GM12878 (cell line): ENCODE measurements at places on chromosomes 16 and 17. TPM values are rescaled to one million over a fixed set of nuclear protein-coding genes. Genes with fewer than 3 reads are reported as not detected.

GRCh38 chr16:57264950-57265371 is 19.5 kb downstream of the PLLP start:
- no peak for DNase-seq

TNFRSF13B gene
- total RNA-seq = 160 and 161 TPM in 2 replicates

GPR139 gene
- not detected in 2 replicates for total RNA-seq

KRT9 gene
- not detected in 2 replicates for total RNA-seq

- DNase-seq = no peak
Measured at GRCh38 chr17:4982305-4982704, 5.2 kb downstream of the CAMTA2 start.

DNA sequence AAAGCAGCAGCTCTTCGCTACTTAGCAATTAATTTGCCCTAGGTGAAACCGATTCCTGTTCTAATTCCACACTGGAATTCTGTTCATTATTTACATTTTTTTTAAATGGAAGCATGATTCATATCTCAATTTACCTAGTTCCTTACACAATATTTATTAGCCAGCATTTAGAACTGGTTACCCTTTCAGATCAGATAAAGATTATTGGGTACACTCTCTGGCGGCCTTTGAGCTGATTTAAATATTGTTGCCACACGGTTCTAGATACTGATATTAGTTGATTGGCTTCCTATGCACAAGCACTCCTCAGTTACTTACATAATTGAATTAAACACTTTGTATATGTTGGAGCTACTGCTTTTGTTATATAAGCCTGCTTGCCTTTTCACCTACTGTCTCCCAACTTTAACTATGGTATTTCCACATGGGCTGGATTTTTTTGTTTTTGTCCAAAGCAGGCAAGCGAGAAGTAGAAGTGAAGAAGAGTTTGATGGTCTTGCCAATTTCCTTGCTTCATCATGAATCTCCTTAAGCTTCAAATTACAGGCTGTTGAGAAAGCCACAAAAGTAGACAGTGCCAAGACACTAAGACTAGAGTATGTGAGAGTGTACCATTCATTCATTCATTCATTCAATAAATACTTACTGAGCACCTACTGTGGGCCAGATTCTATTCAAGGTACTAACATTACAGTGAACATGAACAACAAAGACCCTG is 3.9 kb upstream of the ALDH3A2 start:
- DNase-seq = no peak

DHX58 gene
- 26.1 and 29.9 TPM in 2 replicates for total RNA-seq

CDRT15 gene
- total RNA-seq = not detected in 2 replicates

PGS1 gene
- total RNA-seq = 31.7 and 34.1 TPM in 2 replicates

SCNN1B gene
- 0.49 and 0.80 TPM in 2 replicates for total RNA-seq

OR1A1 gene
- not detected in 2 replicates for total RNA-seq

- no peak for DNase-seq
Measured at GRCh38 chr17:74737299-74738050, 419 bp downstream of the RAB37 start.

DNA sequence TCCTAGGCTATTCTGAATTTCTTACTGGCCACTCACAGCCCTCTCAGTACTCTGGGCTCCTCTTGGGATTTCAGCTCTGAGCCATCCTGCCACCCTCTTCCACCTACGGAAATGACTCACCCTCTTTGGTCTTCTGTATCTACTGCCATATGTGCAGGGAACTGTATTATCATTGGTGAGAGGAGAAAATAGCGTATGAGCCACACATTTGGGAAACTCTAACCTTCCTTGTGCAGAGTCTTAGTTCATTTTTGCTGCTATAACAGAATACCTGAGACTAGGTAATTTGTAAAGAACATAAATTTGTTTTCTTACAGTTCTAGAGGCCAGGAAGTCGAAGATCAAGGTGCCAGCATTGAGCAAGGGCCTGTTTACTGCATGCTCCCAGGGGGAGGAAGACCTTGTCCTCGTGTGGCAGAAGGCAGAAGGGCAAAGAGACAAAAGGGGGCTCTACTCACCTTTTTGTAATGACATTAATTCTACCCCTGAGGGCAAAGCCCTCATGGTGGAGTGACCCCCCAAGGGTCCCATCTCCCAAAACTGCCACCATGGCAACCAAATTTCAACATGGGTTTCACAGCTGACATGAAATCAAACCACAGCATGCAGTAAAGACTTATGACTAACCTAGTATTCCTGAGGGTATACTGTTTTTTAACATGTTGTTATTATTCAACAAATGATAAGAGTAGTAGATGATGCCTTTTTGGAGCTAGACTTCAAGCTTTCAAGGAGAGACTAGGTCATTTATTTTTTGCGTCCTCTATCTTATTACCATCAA is 191.8 kb downstream of the PRKCA start:
- no peak for DNase-seq

GRCh38 chr16:79449067-79449769 is 151.3 kb downstream of the MAF start:
- no peak for DNase-seq

GRCh38 chr16:84581158-84581557 is 36.7 kb downstream of the COTL1 start:
- no peak for DNase-seq

DNA sequence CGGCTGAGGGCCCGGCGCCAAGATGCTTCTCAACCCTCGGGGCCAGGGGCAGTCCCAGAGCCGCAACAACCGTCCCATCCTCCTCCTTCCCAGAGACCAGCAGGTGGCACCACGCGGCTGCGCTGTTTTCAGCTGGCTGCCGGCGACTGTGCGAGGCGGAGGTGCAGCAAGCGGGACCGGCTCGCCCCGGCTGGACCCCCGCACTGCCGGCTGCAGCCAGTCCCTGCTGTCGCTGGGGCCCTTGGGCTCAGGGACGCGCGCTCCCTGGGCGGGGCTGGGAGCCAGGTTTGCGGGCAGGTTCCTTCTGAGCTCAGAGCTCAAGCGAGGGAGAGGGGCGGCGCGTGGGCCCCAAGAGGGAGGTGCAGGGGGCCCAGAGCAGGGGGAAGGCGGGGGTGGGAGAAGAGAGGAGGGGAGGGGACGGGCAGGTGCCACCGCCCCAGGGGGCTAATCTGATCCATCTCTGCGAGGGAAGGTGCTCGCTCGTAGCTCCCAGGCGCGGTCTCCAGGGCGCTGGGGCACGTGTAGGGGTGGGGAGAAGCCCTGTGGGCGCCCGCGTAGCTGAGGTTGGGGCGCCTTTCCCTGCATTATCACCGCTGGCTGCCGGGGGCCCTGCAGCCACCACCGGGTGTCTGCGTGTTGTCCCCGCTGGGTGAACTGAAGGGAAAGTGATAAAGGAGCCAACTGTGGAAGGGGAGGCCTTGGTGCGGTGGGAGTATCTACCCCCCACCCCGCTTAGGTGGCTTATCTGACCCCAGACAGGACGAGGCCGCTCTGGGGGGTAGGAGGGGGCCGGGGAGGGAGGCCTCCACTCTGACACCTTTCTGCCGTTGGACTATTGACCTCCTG is 24.2 kb downstream of the STAT5A start:
- no peak for DNase-seq

- peak; percentile 56 for DNase-seq
Measured at GRCh38 chr17:32971171-32971570, 20.5 kb upstream of the SPACA3 start.

DNA sequence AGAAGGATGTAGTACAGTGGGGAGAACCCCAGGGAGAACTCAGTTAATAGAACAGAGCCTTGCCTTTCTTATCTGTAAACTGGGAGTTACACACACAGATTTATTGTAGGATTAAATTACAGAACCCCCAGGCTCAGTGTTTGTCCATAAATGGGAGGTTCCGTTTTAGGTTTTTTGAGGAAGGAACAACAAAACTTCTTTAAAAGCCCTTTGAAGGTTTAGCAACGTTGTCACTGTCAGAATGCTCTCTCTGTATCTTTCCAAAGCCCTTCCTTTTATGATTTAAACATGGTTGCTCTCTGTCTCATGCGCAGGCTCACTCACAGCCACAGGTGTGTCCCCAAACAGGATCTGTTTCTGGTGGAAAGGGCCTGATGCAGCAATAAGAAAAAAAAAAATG is 9.4 kb upstream of the GNA13 start:
- DNase-seq = no peak

- DNase-seq = no peak
Measured at GRCh38 chr16:13816701-13817100, 103.3 kb upstream of the ERCC4 start.

- no peak for DNase-seq
Measured at GRCh38 chr16:17205279-17206211, 265.2 kb downstream of the XYLT1 start.

SLC6A2 gene
- not detected in 2 replicates for total RNA-seq

- no peak for DNase-seq
Measured at GRCh38 chr17:53631486-53631885, 191.2 kb upstream of the KIF2B start.

DNA sequence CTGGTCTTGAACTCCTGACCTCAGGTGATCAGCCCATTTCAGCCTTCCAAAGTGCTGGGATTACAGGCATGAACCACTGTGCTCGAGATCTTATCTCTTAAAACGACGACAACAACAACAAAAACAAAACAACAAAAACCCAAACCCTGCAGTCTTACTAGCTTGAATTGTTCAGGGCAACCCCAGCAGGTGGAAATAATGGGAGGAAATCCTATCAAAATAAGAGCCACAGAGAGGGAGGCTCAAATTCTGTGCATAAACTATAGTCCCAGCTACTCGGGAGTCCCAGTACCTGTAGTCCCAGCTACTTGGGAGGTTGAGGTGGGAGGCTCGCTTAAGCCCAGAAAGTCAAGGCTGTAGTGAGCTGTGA is 16.5 kb upstream of the ATP6V0A1 start:
- DNase-seq = no peak

GCGR gene
- not detected in 2 replicates for total RNA-seq

DNA sequence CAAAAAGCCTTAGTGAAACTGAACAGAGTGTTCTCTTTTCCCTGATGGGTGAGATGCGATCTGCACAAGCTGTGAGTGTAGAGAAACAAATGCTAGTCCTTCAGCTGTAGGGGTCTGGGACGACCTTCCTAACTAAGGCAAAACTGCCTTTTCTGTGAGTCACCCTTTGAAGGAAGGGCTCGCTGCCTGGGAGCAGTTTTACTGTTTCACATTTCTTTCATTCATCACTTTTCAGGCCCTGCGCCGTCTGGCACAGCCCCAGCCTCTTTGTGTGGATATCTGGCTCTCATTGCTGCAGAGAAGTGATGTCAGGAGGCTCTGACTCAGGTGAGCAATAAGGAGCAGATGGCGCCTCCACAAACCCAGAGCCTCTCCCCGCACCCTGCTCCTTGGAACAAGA is 57.4 kb downstream of the HS3ST3A1 start:
- no peak for DNase-seq

- DNase-seq = no peak
Measured at GRCh38 chr17:1055751-1056645, 59.1 kb downstream of the TIMM22 start.

- no peak for DNase-seq
Measured at GRCh38 chr17:76716146-76716838, 5.5 kb upstream of the MXRA7 start.

PRR35 gene
- not detected in 2 replicates for total RNA-seq

DNA sequence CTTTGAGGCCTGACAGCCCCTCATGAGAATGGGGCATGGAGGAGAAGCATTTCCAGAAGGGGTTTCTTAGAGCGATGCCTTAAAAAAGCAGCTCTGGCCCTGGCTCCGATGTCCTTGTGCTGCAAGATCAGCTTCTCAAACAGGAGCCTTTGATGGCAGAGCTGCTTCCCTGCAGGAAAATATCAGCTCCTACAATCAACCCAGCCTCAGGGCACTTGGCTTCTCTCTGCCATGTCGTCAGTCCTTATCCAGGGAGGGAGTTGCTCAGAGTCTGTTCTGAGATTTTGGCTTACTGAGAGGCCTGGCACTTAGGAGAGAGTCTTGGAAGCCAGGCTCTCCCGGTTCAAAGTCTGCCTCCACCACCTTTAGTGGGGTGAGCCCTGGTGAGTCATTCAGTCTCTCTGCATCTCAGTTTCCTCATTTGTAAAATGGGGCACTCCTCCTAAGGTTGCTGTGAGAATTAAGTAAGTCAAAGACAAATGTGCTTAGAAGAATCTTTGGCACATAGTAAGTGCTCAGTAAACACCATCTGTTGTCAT is 184.4 kb downstream of the HAPSTR1 start:
- DNase-seq = no peak

DNA sequence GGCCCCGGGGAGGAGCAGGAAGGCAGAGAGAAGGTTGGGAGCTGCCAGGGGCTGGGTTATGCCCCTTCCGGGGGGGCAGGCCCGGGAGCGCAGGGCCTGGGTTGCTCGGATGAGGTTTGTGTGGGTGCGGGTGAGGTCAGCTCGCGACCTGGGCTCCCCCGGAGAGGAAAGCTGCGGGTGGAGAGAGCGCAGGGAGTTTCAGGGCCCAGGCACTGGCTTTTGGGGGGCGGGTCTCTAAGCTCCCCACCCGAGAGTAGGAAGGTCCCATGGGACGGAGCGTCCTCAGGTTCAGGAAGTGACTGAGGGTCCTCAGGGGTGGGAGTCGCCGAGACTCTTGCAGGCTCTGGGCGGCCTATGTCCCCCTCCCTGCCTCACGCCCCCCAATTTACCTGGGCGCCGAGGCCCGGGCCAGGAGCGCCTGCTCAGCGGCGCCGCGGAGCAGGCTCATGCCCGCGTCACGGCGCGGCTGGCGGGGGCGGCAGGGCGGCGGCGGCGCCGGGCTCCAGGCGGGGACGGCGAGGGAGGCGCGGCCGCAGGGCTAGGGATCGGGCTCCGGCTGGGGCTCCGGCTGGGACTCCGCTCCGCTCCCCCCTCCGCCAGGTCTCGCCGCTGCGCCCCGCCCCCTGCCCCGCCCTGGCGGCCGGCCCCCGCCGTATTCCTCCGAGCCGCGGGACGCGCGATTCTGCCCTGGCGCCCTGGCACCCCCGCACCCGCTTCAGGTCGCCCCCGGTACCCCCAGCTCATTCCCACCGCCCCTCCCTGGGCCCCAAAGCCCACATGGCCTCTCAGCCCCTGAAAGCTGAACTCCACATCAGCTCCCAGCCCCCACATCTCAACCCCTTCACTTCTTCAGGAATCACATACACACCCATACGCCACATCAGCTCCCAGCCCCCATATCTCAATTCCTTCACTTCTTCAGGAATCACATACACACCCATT is at the start of gene DOK4:
Gene DOK4, minus strand, starts transcription at position 578 of the 942 bp plus-strand sequence. CDS start 6,986 bp downstream, outside the sequence.
- DNase-seq = no peak

GRCh38 chr17:66713533-66714042 is 121.3 kb upstream of the CACNG5 start:
- peak; percentile 85 for DNase-seq

GRCh38 chr16:66926171-66926947 is 1.0 kb upstream of the RRAD start:
- no peak for DNase-seq

- no peak for DNase-seq
Measured at GRCh38 chr17:63419949-63420867, 25.9 kb downstream of the CYB561 start.

BIRC5 gene
- 73.8 and 76.9 TPM in 2 replicates for total RNA-seq

DNA sequence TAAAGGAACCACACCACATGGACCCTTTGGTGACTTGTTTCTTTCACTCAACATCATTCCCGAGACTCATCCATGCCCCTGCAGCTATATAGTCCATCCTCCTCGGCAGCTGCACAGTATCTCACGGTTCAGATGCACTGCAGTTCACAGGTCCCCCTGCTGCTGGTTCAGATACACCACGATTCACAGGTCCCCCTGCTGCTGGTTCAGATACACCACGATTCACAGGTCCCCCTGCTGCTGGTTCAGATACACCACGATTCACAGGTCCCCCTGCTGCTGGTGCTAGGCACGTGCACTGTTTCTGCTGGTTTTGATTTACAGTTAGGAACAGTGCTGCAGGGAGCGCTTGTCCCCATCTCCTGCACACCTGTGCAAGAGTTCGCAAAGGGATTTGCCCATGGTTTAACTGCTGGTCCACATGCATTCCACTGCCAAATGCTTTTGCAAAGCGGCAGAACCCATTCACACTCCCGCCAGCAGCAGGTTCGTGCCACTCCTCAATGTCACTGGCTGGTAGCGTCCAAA is 3.8 kb downstream of the HSDL1 start:
- DNase-seq = no peak
